Left forelimb (tissue), 1 donor: ENCODE measurements at places on chromosomes 2 and 18.

GRCh38 chr2:39851651-39852110 lies 72.6 kb upstream of the THUMPD2 start:
- DNase-seq: no peak

- no peak for DNase-seq
Observed at GRCh38 chr18:37244618-37245017, 321.0 kb downstream of the CELF4 start.

GRCh38 chr18:46555724-46556123 lies 101.3 kb downstream of the LOXHD1 start:
- no peak for DNase-seq

DNA sequence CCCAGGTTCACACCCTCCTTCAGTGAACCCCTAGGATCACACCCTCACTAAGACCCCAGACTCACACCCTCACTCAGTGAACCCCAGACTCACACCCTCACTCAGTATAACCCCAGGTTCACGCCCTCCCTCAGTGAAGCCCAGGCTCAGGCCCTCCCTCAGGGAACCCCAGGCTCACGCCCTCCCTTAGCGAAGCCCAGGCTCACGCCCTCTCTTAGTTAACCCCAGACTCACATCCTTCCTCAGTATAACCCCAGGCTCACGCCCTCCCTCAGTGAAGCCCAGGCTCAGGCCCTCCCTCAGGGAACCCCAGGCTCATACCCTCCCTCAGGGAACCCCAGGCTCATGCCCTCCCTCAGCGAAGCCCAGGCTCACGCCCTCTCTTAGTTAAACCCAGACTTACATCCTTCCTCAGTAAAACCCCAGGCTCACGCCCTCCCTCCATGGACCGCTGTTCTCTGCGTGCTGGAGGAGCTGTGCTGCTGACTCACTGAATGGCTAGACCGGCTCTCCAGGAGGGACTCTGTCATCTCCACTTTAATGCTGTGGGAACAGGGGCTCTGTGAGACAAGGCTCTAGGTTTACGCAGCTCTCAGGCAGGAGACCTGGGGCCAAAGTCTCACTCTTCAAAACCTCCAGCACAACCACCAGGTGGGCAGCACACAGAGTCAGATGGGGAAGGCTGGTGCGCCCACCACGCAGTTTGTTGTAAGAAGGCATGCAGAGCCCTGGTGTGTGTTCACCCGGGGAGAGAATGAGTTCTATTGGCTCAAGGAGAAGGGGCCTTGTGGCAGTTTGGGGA lies 506.9 kb upstream of the MYT1L start:
- peak; percentile 57 for DNase-seq
